ENCODE measurements at places on chromosomes 11 and 22. TPM values are rescaled to one million over a fixed set of nuclear protein-coding genes. Genes with fewer than 3 reads are reported as not detected.

The CASP5 gene
- total RNA-seq = not detected

The MPZL3 gene
- total RNA-seq = 15.8 TPM

The IGF2 gene
- total RNA-seq = 0.75 TPM

The DDTL gene
- 1.6 TPM for total RNA-seq

The SVIP gene
- 8.9 TPM for total RNA-seq

The APBB1 gene
- 50.4 TPM for total RNA-seq

The TECTA gene
- 0.50 TPM for total RNA-seq

The TRAPPC4 gene
- 103 TPM for total RNA-seq

The APOBEC3G gene
- total RNA-seq = 9.7 TPM

The CXCR5 gene
- not detected for total RNA-seq

The DNAJB7 gene
- total RNA-seq = not detected

The DDT gene
- 130 TPM for total RNA-seq

The OR51B4 gene
- not detected for total RNA-seq

The OR52B2 gene
- total RNA-seq = not detected

The HTR3B gene
- not detected for total RNA-seq

The FGF19 gene
- total RNA-seq = not detected

The GGTLC3 gene
- not detected for total RNA-seq

The TMEM151A gene
- total RNA-seq = 0.10 TPM

The SPA17 gene
- 22.6 TPM for total RNA-seq

The TIMP3 gene
- 5.4 TPM for total RNA-seq

The KCNA4 gene
- not detected for total RNA-seq

The CSF2RB gene
- total RNA-seq = under 0.01 TPM

The TNNI2 gene
- total RNA-seq = not detected

The MYOD1 gene
- total RNA-seq = not detected

The PRRG4 gene
- total RNA-seq = 11.7 TPM

The CCDC87 gene
- total RNA-seq = 0.35 TPM

The TMEM223 gene
- total RNA-seq = 15.1 TPM

The CLDN5 gene
- 1.9 TPM for total RNA-seq

The GSTP1 gene
- total RNA-seq = 3,608 TPM

The PDE3B gene
- 1.3 TPM for total RNA-seq

The OR52E4 gene
- total RNA-seq = not detected

The CHADL gene
- total RNA-seq = 0.87 TPM

The CALCA gene
- total RNA-seq = not detected

Data from renal cortical epithelial cell (primary cell).